ENCODE measurements at places on chromosomes 5 and 9. TPM values are rescaled to one million over a fixed set of nuclear protein-coding genes. Genes with fewer than 3 reads are reported as not detected.

GRCh38 chr9:108666240-108666784 lies 189.5 kb downstream of the ACTL7B start:
- DNase-seq = no peak

GFI1B gene
- 0.09 TPM for total RNA-seq

DNA sequence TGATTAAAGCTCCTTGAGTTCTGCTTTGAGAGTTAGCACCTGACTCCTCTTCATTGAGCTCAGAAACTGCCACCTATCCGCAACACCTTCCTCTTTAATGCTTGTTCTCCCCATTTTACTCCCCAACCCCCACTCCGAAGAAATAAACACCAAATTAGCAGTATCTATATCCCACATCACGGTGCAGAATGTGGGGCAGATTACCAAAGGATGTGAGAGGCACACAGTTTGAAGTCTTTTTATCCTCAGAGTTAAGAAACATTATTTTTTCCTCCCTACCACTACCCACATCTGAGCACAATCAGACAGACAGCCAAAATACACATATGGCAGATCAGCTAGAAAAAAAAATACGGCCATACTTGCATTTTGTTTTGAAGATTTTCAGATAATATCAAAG lies 26.1 kb upstream of the IL7R start:
- no peak for DNase-seq

- no peak for DNase-seq
These were observed 84.8 kb downstream of the SLC25A46 start for GRCh38 chr5:110823571-110823970.

Data from cerebellum (tissue), 4 donors.